ENCODE measurements at places on chromosomes 6 and 20. TPM values are rescaled to one million over a fixed set of nuclear protein-coding genes. Genes with fewer than 3 reads are reported as not detected.

DNA sequence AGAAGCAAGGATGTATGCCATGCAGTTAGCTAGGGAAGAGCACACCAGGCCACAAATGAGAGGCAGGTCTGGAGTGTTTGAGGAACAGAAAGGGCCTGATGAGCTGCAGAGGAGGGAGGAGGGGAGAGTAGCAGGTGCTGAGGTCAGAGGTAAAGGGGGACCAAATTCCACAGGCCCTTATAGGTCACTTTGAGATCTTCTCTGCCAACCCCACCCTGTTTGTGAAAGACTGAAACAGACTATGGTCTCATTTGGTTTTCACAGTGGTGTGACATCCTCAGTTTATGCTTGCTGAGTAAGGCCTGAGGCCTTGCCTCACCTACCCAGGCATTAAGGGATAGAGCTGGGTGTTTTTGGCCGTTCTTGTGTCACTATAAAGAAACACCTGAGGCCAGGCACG, 187.7 kb upstream of the MYLIP start:
- no peak for DNase-seq

GRCh38 chr20:51899674-51900073, 97.4 kb upstream of the SALL4 start:
- no peak for DNase-seq

DNA sequence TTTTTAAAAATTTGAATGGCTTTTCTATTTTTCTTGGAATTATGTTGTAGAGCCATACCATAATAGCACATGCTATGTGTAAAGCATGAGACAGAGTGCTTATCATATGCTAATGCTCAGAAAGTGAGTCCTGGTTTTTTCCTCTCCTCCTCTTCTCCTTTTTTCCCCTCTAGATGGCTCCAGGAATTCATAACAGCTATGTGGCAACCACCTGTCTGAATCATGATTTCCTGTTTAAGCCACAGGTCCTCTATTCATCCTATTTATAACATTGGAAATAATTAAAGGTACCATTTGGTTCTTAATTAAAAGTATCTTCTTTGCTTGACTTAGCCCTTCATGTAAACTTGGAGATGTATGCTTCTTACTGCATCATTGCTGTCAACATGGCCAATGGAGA, 260.0 kb upstream of the MAP3K7 start:
- no peak for DNase-seq

GRCh38 chr6:6960571-6961251, 147.1 kb upstream of the RREB1 start:
- DNase-seq: no peak

GRCh38 chr6:118319894-118320649, 228.0 kb upstream of the PLN start:
- DNase-seq: no peak

Gene SAMD10
- 0.16 TPM for total RNA-seq

Gene C4B
- 4.1 TPM for total RNA-seq

Gene LAMA4
- total RNA-seq: 904 TPM

Gene TFAP2A
- total RNA-seq: not detected

All from fibroblast of the aortic adventitia (primary cell).